Lower leg skin (tissue), 4 donors: ENCODE measurements at places on chromosomes 5 and 9. TPM values are rescaled to one million over a fixed set of nuclear protein-coding genes. Genes with fewer than 3 reads are reported as not detected.

Gene SPINK1
- total RNA-seq, result 52.2 TPM

Gene EIF4E1B
- not detected for total RNA-seq

Gene PLAC8L1
- not detected for total RNA-seq

Gene RANBP3L
- 1.7 TPM for total RNA-seq

Gene NOP16
- total RNA-seq, result 12.3 TPM
